Calu3 (cell line): ENCODE measurements at places on chromosomes 1 and 21. TPM values are rescaled to one million over a fixed set of nuclear protein-coding genes. Genes with fewer than 3 reads are reported as not detected.
A peak's percentile ranks its signal among the peaks of the same experiment; 100 is the strongest.

DNA sequence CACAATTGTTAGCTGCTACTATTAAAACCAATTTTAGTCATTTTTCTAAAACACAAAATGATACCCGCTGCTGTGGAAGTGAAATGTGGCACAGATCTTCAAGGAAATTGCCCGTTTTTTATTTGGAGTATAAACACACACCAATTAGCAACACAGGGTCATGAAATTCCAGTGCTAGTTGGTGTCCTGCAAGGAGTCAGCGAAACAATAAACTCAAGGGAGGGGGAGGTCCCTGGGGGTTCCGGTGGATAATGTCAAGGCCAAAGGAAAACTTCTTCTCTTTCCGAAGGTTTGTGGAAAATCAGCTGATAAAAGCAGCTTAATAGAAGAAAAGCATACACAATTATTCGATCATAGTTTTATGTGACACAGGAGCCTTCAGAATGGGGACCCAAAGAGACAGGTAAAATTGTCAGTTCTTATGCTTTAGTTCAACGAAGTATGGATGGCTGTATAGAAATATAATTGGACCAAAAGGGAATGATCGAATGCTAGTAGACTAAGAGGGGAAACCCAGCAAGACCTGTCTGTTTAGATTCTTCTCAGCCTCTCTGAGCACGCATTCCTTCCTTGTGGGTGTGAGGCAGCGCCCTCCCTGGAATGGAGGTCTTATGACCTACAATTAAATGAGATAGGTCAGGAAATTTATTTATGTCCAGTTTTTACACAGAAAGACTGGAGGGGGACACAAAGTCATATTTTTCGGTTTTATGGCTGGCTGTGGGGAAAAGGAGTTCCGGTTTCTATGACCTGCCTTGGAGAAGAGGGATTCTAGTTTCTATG, 65.9 kb downstream of the KCNK1 start:
- no peak for DNase-seq

DNA sequence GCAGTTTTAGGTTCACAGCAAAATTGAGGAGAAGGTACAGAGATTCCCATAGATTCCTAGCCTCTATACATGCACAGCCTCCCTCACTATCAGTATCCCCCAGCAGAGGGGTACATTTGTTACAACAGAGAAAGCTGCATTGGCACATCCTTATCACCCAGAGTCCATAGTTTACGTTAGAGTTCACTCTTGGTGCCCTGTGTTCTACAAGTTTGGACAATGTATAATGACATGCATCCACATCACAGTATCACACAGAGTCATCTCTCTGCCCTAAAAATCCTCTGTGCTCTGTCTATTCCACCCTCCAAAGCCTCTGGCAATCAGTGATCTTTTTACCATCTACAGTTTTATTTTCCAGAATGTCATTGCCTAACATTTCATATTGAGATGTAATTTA, 22.3 kb upstream of the RGS16 start:
- DNase-seq: no peak

DNA sequence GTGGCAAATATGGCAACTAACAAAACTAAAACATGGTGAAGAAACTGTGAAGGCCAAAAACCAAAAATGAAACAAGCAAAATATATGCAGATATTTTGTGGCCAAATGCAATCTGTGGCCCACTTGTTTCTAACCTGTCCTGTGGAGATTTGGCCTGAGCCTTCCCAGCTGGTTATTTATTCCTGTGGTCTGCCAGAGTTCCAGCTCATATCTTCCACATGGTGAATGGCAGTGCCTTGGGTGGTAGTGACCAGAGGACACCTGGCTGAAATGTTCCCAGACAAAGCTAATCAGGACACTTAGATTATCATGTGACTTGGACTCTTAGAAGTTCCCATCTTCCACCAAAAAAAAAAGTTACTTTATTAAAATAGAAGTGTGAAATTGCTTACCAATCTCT, 39.7 kb downstream of the RNASEL start:
- DNase-seq: no peak

DNA sequence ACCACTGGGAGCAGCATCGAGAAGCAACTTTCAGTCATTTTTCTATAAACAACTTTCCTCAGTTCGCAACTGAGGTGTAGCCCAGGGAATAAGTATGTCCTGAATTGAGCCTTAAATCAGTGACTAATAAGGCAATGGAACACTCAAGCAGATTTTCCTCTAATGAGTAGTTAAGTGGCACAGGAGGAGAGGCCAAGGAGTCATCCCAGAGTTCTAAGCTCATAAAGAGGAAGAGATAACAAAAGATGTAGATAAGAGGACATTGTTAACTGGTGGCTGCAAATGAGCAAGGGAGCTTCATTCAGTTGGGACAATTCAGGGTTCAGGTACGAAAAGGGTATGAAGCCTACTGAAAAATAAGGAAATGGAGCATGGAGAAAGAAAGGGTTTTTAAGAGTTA, 64.5 kb downstream of the LRRC40 start:
- no peak for DNase-seq

GRCh38 chr1:100455478-100456072, 82.4 kb upstream of the GPR88 start:
- no peak for DNase-seq

GRCh38 chr1:205811660-205812059, 1.3 kb downstream of the SLC41A1 start:
- no peak for DNase-seq

DNA sequence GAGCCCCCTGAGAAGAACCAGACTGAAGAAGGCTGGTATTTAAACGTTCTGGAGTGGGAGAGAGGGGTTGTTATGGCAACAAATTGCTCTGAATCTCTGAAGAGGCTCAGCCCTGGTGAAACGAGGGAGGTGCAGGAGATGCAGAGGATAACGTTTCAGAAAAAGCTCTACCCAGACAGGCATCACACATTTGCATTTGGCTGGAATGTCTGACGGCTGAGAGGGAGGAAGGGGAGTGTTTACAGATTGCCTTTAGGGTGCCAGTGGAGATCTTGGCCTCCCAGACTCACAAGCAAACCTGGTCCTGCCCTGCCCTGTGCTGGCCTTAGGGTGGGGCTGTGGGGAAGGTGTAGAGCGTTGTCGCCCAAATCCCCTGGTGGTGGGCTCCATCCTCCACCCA, 169.0 kb upstream of the AJAP1 start:
- no peak for DNase-seq

GRCh38 chr1:113780374-113781146, 21.3 kb upstream of the PHTF1 start:
- no peak for DNase-seq

DNA sequence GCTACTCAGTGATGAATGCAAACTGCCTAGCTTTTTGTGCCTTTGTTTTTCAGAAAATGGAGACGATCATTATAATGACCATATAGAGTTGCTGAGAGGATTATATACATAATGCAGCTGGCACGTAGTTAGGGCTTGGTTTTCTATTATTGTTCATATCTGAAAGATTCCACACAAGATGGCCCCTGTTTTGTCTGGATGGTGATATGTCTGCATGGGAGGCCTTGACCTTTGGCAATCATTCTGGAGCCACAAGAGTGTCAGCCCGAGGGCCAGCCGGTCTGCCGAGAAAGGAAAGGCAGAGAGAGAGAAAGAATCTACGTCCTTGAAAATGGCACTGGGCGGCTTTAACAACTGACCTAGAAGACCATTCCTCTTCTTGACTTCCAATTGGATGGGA, 5.7 kb upstream of the SH2D1B start:
- DNase-seq: no peak

GRCh38 chr21:35204125-35204524, 155.0 kb upstream of the RUNX1 start:
- no peak for DNase-seq

DNA sequence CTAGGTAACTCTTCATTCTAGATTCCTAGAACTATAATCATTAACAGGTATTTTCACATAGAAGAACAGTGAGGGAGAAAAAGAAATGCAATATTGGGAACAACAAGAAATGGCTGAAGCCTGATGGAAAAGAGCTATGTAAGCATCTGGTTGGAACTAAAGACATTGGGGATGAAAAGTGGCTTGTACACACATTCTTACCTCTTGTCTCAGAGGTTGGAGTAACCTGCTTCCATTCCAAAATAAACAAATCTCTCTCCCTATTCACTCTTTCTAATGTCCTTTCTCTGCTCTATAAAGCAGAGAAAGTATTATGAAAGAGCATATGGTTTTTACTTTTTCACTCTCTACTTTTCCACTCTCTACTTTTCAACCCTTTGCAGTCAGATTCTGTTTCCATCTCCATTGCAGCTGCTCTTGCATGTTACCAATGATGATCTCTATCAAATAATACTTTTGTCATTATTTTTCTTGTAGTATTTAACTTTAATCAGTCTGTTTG, 37.5 kb downstream of the CMPK1 start:
- DNase-seq: no peak

DNA sequence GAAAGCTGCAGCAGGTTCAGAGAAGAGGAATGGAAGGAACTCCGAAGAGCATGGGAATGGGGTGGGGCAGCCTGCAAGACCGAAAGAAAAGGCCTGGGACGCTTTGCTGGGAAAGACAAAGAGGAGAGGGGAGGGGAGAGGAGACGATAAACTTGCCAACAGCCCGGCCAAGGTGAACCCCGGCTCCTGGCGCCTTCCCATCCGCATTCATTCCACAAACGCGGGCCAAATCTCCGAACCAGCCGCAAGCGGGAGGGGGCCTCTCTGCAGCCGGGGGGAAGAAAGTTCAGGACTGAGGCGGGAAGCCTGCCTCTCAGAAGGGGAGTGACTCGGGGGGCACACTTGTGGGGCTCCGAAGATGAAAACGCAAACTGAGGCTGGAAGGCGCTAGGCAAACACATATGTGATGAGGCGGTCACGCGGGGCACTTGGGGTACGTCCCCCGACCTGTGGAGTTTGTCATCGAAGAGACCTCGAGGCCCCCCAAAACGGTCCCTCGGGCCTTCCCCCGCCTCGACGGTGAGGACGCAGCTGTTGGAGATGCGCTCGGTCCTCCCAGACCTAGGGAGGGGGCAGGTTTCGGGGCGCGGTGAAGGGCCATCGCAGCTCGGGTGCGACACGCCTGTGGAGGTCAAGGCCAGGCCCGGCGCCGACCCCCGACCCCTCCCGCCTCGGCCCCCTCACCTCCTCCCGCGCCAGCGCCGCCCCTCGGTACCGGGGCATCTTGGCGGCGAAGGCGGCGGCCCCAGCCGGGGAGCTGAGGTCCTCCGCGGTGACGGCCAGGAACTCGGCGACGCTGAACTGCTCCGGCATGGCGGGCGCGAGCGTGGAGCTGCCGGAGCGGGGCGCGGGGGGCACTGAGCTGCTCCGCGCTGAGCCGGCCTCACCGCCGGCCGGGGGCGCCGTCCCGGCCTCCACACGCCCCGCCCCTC, at the start of gene ASAP3:
TSS of gene ASAP3 (minus strand) at position 859 of the 932 bp plus-strand sequence. CDS start at position 813, 46 bp downstream.
- DNase-seq: peak; percentile 14

DNA sequence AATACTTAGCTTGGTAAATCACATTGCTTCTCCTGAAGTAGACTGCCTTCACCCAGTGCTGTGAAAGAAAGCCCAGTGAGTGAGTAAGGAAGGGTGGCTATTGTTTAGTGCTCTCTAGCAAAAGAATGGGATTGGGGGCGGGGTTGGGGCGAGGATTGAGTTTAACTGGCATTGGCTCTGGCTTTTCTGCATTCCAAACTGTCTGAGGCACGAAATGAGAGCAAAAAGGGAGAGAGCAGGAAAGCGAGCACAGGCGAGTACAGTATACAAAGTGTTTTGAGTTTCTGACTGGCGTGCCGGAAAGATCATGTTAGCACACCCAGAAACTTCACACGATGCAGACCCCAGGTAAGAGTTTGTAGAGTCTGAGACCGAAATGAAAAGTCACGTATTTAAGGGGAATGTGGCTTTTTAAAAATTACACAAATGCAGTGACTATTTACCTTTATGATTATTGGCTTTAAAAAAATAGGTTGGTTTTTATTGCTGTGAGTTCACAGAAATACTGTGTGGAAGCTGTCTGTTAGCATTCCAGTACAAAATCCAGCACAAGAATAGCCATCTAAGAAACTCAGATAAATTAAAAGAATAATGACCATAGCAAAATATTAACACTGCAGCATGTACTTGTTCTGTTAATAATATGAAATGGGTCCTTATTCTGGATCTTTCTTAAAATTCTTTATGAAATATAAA, 155.4 kb downstream of the CLEC20A start:
- peak; percentile 90 for DNase-seq

- no peak for DNase-seq
These were observed 30.5 kb upstream of the NTNG1 start for GRCh38 chr1:107110326-107110725.

- DNase-seq: no peak
These were observed 104.8 kb downstream of the ATP5PO start for GRCh38 chr21:33810766-33811165.

- DNase-seq: peak; percentile 68
These were observed 671 bp downstream of the OMA1 start for GRCh38 chr1:58545591-58546519.

DNA sequence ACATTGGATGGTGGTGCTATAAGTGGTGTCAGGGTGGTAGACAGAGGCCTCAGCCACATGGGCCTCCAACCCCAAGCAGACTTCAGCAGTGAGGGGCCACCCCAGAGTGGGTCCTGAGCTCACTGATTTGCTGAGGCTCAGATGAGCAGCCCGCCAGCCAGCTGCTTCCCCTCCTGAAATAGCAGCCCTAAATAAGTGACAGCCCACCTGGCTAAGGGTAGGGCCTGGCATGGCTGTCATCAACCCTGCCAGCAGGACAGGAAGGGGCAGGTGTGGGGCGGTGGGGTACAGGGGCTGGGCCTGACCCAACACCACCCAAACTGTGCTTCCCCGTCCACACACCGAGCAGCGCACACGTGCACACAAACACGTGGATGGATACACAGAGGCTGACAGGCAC, 79.3 kb downstream of the GRIK3 start:
- no peak for DNase-seq

DNA sequence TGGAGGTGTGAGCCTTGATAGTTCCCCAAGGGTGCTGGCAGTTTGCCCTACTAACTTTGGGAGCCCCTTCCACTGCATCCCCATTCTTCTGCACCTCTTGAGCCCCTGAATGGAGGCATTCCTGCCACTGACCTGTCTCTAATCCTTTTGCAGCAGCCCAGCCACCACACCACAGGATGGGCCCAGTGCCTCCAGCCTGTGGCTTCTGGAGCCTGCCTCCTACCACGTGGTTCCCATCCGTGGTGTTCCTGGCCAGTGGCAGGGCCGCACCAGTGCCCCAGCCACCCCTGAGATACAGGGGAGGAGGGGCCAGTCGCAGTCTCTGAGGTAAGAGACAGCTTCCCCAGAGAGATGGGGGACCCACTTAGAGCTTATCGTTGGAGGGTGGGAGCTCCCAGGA, 14.4 kb downstream of the INAVA start:
- DNase-seq: no peak

- DNase-seq: no peak
These were observed 256.7 kb upstream of the SNX7 start for GRCh38 chr1:98404866-98405265.

Gene KRTAP19-5
- not detected in 2 replicates for total RNA-seq

Gene CR1L
- not detected in 2 replicates for total RNA-seq

Gene CALML6
- 0.59 and 1.3 TPM in 2 replicates for total RNA-seq

Gene ORC1
- 15.5 and 17.2 TPM in 2 replicates for total RNA-seq

Gene KDF1
- 18.9 and 19.4 TPM in 2 replicates for total RNA-seq

Gene GUCA2B
- total RNA-seq: not detected in 2 replicates

Gene CCDC27
- not detected in 2 replicates for total RNA-seq

Gene NBPF20
- 5.3 and 5.7 TPM in 2 replicates for total RNA-seq

Gene CDK18
- total RNA-seq: 42.1 and 44.0 TPM in 2 replicates

Gene IL19
- total RNA-seq: not detected in 2 replicates

Gene RPTN
- total RNA-seq: not detected in 2 replicates

Gene KCNA2
- total RNA-seq: not detected in 2 replicates

Gene PACC1
- total RNA-seq: 14.0 and 17.8 TPM in 2 replicates
